ENCODE measurements at places on chromosomes 7 and 10.

- no peak for DNase-seq
These were observed 27.0 kb upstream of the PRSS1 start for GRCh38 chr7:142722248-142722794.

DNA sequence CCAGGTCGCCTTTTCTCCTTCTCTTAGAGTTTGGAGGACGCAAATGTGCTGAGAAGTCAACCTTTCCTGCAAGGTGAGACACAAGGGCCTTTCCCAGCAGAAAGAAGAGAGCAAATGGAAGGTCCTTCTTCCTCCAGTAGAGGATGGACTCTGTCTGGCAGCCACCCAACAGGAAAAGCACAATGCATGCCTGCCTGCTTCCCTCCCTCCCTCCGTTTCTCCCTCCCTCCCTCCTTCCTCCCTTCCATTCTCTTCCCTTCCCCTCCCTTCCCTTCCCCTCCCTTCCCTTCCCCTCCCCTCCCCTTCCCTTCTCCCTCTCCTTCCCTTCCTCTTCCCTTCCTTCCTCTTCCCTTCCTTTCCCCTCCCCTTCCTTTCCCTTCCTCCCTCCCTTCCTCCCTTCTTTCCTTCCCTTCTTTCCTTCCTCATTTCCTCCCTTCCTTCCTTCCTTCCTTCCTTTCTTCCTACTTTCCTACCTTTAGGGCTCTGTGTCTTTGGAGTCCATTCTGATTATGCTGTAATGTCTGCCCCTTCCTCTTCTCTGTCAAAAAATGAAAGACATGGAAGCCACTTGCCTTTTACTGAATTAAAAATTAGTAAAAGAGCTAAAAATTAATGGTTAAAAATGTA is 66.4 kb downstream of the TRUB1 start:
- no peak for DNase-seq

DNA sequence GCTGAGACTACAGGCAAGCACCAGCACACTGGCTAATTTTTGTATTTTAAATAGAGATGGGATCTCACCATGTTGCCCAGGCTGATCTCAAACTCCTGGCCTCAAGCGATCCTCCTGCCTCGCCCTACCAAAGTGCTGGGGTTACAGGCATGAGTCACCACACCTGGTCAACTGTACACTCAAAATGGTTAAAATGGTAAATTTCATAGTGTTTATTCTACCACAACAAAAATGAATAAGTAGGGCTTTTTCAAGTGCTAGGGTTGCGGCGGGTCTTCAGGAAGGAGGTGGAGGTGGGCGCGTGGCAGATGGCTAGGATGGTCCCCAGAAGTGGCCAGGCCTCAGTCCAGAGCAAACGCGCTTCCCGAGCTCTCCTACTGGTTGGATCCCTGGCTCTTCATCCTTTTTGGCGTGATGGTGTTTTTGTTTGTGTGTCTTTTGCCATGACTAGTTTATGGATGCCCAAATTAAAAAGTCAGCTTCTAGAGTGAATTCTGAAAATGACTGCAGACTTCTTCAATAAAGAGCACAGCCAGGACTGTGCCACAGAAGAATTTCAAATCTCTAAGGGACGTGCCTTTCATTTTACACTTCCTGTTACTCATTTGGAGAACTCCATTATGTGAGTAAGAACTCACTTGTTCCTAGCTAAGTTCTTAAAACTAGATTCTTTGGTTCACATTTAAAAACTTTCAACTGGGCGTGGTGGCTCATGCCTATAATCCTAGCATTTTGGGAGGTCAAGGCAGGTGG is 73.9 kb downstream of the TMEM130 start:
- no peak for DNase-seq

- DNase-seq = no peak
These were observed 30.8 kb upstream of the ZNF488 start for GRCh38 chr10:47414752-47415519.

DNA sequence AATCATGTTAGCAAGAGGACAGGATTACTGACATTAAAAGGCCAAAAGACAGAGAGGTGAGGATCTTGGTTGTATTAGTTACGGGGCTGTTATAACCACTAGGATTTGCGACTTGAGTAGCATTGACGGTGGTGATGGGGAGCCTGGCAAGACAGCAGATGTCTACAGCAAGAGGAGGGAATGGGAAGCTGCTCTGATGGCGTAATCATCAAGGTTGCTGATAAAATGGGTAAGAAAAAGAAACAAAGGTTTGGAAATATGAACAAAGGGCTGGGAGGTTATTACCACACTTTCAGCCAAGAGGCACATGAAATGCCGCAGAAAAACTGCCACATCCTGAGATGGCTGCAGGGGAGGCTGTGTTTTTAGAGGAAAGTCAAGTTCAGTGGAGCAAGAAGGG is 33.9 kb downstream of the TMEM229A start:
- no peak for DNase-seq

GRCh38 chr10:133458710-133459453 is 5.1 kb downstream of the SCART1 start:
- no peak for DNase-seq

DNA sequence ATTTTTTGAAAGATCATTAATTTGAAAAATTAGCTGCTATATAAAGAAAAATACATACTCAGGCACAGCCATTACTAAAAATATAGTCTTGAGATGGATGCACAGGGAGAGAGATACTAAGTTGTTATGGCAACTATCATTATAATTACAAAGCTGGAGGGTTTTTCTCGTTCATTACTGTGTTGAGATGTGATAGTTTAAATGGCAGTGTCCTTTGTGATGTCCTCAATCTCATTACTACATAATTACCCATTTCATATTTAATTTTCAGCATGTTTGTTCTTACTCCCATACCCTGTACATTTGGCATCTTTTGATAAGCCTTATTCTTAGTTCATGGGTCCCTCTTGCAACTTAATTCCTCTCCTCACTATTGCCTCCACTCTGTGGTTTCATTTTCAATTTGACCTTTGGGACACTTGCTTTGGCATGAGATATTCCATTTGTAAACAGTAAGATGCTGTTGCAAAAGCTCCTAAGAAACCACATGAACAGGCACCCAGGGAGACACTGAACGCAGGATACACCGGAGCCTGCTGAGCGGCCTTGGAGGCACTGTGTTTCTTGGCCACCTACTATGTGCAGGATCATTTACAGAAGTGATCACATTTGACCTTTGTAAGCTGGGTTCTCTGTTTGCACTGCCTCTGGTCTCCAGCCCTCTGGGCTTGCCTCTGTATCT is 4.8 kb upstream of the CPXM2 start:
- no peak for DNase-seq

DNA sequence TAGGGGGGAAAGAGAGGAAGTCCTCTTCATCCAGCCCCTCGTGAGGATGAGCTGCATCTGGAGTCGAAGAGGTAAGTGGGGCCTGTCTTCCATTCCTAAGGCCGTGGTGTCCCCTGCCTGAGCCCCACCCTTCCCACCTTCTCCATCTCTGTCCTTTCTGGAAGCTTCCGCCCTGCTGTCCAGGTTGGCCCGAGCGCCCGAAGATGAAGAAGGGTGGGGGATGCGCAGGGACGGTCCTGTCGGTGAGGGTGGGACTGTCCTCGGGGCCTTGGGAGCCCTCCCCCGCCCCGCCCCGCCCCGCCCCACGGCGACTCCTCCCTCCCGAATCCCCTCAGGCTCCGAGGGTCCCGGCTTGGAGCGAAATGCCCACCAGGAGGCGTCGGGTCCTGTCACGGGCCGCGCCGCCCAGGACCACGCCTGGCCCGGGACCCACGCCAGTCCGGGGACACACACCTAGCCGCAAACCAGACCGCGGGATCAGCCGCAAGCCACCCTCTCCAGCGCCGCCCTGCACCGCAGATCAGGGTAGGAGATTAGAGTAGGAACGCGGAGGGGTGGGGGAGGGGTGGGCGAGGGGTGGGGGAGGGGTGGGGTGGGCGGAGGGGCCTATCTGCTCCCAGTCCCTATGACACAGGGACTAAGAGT is 15.3 kb downstream of the GPRIN2 start:
- no peak for DNase-seq

- DNase-seq = no peak
These were observed 31.1 kb downstream of the SLC26A4 start for GRCh38 chr7:107691716-107692115.

DNA sequence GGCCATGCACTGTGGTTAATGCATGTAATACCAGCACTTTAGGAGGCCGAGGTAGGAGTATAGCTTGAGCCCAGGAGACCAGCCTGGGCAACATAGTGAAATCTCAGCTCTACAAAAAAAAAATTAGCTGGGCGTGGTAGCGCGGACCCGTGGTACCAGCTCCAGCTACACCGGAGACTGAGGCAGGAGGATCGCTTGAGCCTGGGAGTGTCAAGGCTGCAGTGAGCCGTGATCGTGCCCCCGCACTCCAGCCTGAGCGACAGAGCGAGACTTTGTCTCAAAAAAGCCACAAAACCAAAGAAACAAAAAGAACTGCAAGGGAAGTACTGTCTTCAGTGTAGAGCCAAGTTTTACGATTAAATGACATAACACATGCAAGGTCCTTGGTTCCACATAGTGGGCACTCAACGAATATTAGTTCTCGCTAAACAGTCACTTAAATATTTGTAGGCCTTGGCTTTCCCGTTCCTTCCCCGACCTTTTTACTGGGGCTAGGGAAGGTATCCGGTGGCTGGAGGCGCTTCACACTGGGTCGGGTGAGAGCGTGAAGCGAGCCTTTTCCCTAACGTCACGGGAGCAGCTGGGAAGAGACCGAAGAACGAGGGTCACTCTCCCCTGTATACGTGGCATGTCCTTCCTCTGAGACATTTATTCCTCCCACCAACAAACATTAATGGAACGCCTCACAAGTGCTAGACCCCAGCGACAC is 993 bp upstream of the SND1 start:
- no peak for DNase-seq

- DNase-seq = no peak
These were observed 53.0 kb downstream of the TCF7L2 start for GRCh38 chr10:113003052-113003451.

DNA sequence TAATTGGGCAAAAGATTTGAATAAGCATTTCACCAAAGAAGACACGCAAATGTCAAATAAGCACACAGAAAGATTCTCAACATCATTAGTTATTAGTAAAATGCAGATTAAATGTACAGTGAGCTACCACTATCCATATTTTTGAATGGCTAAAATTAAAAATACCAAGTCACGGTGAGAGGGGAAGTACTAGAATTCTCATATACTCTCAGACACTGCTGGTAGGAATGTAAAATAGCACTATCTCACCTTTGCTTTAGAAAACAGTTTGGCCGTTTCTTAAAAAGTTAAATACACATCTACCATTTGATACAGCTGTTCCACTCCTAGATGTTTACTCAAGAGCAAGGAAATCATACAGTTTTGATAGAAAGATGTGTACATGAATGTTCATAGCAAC is 115.8 kb upstream of the CELF2 start:
- no peak for DNase-seq

GRCh38 chr7:87475359-87476178 is at the start of gene ABCB4:
Gene ABCB4 (minus strand): TSS chr7:87475680. CDS start chr7:87475465, 215 bp downstream.
- no peak for DNase-seq

DNA sequence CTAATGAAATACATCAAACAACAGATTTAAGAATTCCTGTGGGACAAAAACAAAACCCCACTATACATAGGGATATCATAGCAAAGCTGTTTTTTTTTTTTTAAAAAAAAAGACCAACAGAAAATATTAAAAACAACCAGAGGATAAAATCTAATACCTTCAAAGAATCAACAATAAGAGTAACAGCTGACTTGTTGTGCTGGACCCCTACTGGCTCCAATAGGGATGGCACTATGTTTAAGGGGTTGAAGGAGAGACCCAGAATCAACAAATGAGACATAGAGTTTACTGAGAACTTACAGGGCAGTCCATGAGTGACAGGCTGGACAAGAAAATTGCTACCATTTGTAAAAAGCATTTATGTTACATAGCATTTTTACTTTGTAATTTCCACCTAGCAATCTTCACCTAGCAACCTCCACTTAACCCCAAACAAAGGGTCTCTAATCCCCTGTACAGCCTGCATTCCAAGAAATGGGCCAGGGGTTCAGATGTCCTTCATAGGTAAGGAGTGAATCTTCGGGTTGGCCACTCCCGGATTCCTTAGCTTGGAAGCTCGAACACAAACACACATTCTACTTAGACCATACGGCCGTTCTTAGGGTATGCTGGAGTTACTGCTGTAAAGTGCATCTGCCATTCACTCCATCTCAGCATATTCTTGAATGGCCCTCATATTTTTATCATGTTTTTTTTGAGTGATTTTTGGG is 25.8 kb downstream of the ASZ1 start:
- no peak for DNase-seq

DNA sequence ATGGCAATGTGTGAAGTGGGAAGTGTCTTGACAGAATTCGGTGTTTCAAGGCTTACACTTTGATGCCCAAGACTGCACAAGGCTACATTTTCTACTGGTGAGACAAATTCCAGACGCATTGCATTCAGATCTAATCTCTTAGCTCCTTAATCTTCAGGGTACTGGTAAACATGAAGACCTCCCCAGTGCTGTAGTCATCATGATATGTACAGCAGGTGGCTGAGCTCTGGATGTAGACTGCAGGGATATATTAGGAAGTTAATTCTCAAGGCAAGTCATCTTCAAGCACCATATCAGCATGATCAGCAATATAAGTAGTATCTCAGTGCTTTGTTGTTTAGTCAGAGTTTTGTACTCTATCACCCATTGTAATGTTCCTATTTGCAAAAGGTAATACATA is 61.8 kb downstream of the IKZF1 start:
- DNase-seq = no peak

GRCh38 chr7:28383975-28384374 is 28.3 kb upstream of the CREB5 start:
- no peak for DNase-seq

DNA sequence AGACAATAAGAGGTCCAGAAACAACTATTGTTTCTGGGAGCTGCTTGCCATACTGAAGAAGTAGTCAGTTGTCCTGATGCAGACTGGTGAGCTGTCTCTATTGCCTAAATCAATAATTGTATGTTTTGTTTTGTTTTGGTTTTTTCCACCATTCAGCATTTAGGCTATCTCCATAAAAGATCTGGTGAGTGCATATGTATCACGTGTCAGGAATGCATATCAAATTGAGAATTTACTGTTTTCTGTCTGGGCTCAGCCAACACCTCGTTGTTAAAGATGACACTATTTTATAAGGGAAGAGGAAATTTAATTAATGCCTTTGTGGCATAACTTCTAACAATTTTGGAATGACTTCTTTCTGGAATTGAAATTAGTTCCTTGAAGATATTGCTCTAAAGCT is 66.2 kb downstream of the SORCS1 start:
- no peak for DNase-seq

- DNase-seq = no peak
These were observed 418.9 kb downstream of the MDFIC start for GRCh38 chr7:115340828-115341227.

DNA sequence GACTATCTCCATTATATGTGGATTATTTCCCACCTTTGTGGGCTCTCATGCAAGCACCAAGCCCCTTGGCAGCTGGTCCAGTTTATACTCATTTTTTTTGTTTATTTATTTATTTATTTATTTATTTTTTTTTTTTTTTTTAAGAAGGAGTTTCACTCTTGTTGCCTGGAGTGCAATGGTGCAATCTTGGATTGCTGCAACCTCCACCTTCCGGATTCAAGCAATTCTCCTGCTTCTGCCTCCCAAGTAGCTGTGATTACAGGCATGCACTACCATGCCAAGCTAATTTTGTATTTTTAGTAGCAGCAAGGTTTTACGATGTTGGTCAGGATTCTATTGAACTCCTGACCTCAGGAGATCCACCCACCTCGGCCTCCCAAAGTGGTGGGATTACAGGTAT is 2.8 kb downstream of the PRTFDC1 start:
- no peak for DNase-seq
